ENCODE measurements at places on chromosomes 3 and 15. TPM values are rescaled to one million over a fixed set of nuclear protein-coding genes. Genes with fewer than 3 reads are reported as not detected.

- no peak for DNase-seq
Observed at GRCh38 chr3:169311381-169311780, 352.1 kb downstream of the MECOM start.

GRCh38 chr15:55546718-55547117 is 38.7 kb upstream of the DNAAF4 start:
- DNase-seq = peak; percentile 48

DNA sequence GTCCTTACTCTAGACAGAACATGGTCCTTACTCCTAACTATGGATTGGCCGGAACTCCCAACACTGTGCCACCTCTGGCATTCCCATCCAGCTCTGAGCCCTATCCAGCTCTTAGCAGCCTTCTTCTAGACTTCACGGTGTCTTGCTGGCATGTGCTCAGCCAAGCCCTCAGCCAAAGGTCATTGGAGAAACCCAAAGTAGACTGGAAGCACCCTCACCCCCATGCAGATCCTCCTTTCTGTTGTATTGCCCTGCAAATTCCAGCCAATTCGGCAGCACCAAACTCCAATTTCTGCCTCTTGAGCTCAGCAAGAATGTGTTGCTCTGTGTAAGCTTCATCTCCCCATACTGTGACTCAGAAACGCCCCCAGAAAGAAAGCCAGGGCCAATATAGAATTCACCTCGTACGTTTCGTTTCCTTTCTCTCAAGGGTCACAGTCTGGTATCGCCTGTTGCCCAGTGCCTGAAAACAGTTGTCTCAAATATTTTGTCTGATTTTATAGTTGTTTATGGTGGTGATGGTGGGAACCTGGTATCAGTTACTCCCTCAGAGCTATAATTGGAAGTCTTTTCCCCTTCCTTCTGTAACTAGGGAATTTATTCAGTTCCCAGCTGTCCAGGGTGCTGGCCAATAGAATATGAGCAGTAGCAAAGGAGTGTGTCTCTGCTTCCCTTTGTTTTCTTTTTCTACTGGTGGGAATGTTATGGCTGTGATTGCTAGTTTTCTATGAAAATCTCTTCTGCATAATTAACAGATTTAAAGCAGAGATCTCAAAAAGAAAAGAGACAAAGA is 28.4 kb upstream of the EPHB3 start:
- DNase-seq = no peak

Gene TMEM207
- not detected for total RNA-seq

Gene CSPG4
- 24.7 TPM for total RNA-seq

GRCh38 chr3:119236756-119237155 is 3.9 kb downstream of the B4GALT4 start:
- DNase-seq = no peak

- DNase-seq = no peak
Observed at GRCh38 chr15:31362886-31363285, 36.3 kb downstream of the KLF13 start.

- DNase-seq = no peak
Observed at GRCh38 chr3:194009892-194010533, 125.9 kb upstream of the HES1 start.
